NCI-H526 treated with DMSO at 0.1 percent for 48 hours (cell line): ENCODE measurements at places on chromosomes 3 and 15.

- DNase-seq, result no peak
These were observed 137.4 kb downstream of the STT3B start for GRCh38 chr3:31670136-31670535.

GRCh38 chr3:56467108-56467507 is 1.2 kb downstream of the ERC2 start:
- DNase-seq, result peak; percentile 82

DNA sequence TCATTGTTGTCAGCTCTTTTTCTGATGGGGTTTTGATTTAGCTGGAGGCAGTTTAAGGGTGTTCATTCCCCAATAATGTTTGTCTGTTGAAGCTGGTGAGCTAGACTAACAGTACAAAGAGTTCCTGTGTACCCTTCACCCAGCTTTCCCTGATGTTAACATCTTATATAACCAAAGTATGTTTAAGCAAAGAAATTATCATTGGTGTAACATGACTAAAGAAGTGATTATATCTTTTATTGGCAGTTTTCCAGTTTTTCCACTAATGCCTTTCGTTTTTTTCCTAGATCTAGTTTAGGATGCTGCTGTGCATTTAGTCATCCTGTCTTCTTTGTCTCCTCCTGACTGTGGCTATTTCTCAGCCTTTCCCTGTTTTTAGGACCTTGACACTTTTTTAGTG is 165.6 kb downstream of the LPP start:
- no peak for DNase-seq

- no peak for DNase-seq
These were observed 609 bp upstream of the TBC1D23 start for GRCh38 chr3:100260081-100260684.

DNA sequence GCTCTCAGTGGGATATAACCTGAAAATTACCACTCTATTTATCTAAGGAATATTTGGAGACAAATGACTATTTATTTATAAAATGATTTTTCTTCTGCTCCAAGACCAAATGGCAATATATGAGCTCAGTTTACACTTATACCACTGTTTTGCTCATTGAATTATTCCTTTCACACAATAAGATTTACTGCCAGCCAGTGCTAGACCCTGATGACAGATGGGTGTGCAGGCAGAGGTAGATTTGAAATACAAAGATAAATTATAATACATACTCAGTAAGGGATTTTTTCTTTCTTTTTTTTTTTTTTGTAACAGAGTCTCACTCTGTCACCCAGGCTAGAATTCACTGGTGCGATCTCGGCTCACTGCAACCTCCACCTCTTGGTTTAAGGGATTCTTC is 980.3 kb downstream of the EPHA3 start:
- no peak for DNase-seq
